PC-9 (cell line): ENCODE measurements at places on chromosomes 12 and 14.

- DNase-seq = no peak
These were observed 2.3 kb upstream of the NEUROD4 start for GRCh38 chr12:55017416-55017925.

GRCh38 chr12:56103823-56104108, 593 bp upstream of the PA2G4 start:
- no peak for DNase-seq

- DNase-seq = peak; percentile 87
These were observed 24.3 kb upstream of the RCOR1 start for GRCh38 chr14:102568115-102568614.

- no peak for DNase-seq
These were observed 46.5 kb downstream of the NR1H4 start for GRCh38 chr12:100520048-100520769.

GRCh38 chr14:85218982-85219381, 311.0 kb upstream of the FLRT2 start:
- DNase-seq = no peak

GRCh38 chr12:53805791-53806190, 54.0 kb upstream of the CISTR start:
- no peak for DNase-seq

DNA sequence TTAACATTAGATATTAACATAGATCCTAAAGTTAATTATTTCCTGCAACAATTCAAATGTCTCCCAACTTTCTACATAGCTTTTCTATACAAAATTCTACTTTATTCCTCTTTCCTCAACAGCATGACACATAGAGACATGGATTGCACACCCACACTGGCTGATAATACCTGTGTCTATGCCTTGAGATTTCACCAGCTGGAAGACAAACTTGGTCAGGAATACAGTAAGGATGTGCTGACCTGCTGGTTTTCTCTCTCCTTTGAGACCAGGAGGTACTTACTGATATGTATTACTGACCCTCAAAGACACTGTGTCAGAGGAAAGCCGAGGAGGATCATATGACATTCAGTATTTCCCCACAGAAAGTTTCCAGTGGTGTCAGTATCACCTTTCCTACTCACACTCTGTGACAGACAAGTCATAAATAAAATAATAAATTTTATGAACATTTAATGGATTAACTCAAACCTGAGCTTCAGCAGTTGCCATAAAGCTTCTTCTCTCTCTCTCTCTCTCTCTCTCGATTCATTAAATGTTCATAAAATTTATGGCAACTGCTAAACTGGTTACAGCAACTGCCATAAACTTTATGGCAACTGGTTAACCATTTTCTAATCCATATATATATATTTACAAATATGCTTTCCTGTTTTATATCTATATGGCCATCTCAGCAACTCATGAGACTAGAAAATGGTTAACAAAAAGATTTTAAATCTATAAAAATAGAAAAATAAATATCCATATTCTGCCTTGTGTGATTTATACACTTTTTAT, 22.7 kb downstream of the EIF2S3B start:
- DNase-seq = no peak

DNA sequence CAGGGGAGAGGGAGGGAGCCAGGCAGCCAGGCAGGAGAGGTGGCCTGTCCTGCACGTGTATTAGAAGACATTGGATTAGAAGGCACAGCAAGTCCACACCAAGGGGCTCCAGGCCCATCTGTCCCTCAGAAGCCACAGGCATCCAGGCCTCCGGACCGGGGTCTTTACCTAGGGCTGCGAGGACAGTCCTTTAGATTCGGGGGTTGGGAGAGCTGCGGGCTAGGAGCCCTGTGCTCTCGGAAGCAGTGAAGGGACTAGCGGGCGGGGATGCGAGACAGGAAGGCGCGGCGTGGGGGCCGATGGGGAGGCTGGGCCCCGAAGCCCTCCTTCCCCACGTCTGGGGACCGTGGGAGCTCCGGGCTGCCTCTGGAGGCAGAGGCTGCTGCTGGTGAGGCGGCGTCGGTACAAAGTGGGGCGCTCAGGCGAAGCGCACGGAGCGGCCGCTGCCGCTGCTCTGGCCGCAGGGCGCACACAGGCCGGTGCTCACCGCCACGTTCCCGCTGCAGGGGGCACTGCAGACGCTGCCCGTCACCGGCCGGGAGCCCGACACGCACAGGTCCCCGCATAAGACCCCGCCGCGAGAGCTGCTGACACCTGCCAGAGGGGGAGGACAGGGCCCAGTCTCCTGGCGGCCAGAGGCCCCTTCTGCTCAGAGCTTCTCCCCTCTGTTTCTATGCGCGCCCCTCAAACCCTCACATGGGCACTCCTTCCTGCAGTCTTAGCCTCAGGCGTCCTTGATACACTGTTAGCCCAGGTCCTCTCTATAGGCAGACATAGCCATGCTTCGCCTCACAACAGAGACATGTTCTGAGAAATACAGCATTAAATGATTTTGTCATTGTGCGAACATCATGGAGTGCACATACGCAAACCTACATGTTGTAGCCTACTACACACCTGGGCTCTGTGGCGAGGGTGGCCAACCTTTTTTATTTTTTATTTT, 17.3 kb downstream of the KRT7 start:
- DNase-seq = no peak

DNA sequence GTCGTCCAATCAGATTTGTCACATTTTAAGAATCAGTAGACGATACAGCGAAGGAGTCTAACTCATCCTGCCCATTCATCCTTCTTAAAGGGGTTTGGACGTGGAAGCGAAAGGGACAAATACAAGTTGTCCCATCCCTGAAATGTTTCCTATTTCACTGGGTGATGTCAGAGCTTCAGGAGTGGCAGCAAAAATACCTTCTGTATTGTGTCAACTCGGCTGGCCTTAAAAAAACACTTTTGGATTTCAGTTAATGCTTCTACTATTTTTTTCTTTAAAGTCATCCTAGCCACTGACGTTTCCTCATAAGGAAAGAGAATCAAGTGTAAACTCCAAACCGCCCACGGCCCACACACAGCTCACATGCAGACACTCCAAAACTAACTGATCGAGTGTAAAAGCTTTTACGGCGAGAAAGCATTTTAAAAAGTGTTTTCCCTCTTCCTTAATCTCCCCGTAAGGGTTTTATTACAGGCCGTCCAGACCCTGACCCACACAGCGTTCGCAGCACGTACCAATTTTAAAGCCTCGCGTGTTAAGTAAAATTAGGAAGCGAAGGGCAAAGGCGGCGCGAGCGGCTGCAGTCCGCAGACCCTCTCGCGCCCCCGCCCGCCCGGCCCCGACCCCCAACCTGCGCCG, 593 bp downstream of the CFL2 start:
- DNase-seq = peak; percentile 20

DNA sequence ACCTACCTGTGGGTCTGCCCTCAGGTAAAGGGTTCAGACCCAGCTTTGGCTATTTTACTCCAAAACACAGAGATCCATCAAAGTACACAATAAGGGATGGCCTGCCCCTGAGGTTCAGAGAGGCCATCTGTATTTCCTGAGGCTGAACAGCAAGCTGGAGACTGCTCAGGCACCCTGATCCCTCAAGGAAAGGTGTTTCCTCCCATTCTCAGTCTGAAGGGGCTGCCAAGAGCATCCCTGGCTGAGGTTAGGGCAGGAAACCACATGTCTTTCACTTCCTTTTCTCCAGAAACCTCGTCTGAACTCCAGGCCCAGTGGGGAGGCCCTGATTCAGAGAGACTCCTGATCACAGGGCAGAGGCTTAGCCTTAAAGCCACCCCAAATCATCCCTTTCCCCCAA, 1.5 kb downstream of the RILPL1 start:
- no peak for DNase-seq

DNA sequence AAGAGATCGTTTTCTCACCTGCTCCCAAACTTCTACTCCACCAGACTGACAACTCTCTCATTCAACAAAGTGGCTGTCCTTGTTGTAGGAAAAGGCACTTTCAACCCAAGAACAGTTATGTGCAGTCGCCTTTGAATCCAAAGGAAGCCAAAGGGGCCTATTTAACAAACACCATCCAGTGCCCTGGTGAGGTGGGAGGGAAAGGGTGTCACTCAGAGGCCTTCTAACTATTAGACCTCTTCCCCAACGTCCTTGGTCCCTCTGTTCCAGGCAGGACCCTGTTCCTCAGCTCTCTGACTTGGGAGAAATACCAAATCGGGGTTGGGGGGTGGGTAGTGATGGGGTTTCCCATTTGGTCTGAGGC, 3.2 kb downstream of the SIX4 start:
- DNase-seq = no peak

DNA sequence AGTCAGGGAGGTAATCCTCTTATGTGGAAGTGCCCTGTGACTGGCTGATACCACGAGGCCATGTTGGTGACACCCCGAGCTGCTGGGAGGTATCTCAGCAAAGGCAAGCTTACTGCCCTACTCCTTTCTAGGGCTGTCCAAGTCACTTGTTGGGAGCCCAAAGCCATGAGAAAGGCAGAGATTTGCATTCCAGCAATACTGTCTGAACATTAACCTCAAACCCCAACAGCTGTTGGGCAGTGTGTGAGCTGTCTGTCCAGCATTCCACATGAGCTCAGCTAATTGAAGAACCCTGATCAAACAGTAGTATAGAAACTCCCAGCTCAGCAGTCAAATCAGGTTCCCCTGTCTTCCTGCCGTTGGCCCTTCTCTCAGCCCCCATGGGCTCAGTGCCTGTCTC, 9.2 kb downstream of the ABHD4 start:
- no peak for DNase-seq

DNA sequence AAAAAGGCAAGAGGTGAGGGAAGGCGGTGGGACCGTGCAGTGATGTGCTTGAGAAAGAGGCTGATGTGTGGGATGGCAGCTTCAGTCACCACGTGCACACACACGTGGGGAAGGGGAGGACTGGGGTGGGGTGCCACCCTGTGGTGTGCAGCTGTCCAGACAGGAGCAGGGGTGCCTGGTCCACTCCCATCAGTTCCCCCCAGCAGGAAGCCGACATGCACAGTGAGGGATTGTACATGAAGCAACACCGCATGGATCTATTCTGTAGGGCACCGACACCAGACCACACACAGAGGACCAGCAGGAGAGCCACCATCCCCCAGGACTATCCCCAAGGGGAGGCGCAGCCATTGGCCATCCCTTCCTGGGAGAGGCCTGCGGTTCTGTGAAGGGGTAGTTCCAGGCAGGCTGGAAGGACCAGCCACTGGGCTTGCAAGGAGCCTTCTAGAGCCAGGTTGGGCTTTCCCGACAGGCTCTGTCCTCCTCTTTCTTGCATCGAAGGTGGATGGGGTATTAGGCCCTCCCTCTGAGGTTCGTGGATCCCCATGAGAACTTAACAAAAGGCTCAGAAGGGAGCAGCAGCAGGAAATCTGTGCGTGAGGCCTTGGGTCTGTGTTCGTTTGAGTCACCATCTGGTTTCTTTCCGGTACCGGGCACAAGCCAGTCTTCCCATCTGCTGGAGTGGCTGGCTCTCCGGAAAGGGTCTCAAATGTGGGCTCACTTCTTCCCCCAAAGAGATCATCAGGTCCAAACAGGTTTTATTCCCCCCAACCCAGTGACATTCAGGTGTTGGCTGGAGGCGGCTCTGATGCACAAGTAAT, 59.8 kb downstream of the PLEKHG3 start:
- DNase-seq = no peak

GRCh38 chr12:9730011-9730410, 2.9 kb downstream of the CLECL1 start:
- no peak for DNase-seq

GRCh38 chr14:89667983-89668382, 250.9 kb upstream of the FOXN3 start:
- no peak for DNase-seq

DNA sequence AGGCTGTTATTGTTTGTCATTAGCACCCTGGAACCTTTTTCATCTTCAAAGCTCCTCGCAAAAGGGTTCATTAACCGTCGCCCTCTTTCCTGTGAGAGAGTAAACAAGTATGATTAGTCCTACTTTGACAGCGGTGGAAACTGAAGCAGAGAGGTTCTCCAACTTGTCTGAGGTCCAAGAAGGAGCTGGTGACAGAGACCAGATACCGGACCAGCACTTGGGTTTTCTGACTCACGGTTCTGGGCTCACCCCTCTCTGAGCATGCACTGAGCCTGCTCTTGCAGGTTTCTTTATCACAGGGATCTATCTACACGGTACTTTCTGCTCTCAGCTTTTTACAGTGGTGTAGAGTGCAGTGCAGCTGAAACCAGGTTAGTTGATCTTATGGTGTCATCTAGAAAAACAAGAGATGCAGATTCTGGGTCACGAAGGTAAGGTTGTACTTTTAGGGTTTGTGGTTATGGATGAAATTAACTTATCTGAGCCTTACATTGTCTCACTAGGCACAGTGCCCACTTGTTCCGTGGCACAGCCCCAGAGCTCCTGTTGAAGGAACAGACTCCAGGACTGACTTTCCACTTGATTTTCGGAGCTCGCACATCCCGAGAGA, 62.1 kb downstream of the PPP2R5C start:
- DNase-seq = no peak

- no peak for DNase-seq
These were observed 24.7 kb downstream of the RNF34 start for GRCh38 chr12:121424624-121424975.

DNA sequence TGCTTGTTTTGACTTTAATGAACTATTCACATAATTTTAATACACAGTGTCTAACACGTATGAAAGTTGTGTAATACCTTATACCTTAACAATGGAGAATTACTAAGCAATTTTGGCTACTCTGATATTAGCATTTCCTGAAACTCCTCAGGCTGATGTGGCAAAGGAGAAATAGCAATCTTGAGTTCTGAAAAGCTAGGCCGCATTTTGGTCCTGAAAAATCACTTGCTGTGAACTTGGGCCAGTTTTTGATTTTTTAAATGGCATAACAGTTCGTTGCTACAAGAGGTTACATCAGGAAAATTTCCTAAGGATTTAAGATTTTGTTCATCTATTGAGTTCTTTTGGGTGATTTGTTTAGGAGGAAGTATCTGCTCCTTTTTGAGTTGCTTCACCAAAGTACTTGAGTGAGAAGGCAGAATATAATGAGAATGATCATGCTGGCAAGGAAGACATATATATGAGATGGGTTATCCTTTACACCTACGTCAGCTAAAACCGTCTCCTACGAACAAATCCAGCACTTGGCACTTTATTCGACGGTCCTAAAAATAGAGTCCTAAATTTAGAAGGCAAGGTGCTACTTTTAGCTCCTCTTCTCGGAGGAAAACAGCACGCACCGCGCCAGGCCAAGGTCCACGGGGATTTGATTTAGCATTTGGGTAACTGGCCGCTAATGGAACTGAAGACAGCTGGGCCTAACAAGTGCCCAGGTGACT, 32.2 kb downstream of the MIA2 start:
- DNase-seq = no peak

DNA sequence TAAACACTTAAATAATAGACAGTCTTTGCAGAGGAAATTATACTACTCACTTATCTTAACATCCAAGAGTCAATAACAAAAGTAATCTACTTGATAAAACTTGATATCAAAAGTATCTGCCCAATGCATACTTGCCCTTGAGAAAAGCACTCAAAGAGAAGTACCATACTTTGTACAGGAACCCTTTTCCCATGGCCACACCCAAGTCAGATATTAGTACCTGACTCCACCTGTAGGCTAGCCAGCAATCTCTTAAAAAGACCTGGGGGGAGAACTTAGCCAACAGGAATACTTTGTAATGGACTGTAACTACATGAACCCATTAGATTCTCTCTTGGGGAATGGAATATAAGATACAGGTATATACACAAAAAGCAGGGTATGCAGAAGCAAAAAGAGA, 99.6 kb upstream of the HECTD1 start:
- DNase-seq = no peak

GRCh38 chr12:4828176-4828575, 81.5 kb upstream of the KCNA1 start:
- DNase-seq = no peak

- DNase-seq = peak; percentile 36
These were observed 18.9 kb upstream of the CARMIL3 start for GRCh38 chr14:24032727-24033418.
